ENCODE measurements at places on chromosomes 4 and X.
A peak's percentile ranks its signal among the peaks of the same experiment; 100 is the strongest.

- DNase-seq = peak; percentile 8
These were observed 35.1 kb downstream of the SH3KBP1 start for GRCh38 chrX:19852014-19853005.

DNA sequence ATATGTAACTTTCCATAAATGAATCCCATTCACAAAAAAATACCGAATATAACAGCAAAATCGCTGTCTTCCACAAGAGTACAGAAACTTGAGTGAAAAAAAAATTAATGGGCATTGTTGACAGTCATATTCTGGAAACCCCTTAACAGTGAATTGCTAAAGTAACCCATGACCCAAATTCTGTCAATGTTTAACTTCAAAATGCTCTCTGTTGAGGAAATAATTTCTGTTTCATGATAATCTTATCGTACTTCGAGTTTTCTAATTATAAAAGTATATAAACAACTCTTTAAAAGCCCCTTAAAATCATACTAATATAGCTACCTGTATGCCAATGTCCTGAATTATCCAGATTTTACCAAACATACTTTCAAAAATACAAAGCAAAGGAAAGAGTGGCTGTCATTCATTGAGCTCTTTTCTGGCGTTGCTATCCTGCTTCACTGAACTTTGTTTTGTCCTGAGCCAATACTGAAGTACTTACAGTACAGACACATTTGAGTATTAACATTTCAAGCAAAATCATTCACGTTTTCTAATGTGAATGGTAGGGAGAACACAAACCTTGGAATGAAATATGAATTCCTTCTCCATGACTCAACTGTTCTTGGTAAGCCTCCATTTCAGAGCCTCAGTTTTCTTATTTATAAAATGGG is 2.4 kb downstream of the XAGE3 start:
- no peak for DNase-seq

- DNase-seq = no peak
These were observed 174.5 kb upstream of the MXRA5 start for GRCh38 chrX:3520982-3521381.

GRCh38 chr4:47786958-47787370 is 50.9 kb downstream of the CORIN start:
- DNase-seq = no peak

GRCh38 chr4:22091352-22091717 is 142.8 kb upstream of the KCNIP4 start:
- DNase-seq = no peak

- DNase-seq = no peak
These were observed 60.4 kb downstream of the SORCS2 start for GRCh38 chr4:7252510-7253340.

- DNase-seq = no peak
These were observed 52.5 kb downstream of the SORCS2 start for GRCh38 chr4:7244751-7245320.

DNA sequence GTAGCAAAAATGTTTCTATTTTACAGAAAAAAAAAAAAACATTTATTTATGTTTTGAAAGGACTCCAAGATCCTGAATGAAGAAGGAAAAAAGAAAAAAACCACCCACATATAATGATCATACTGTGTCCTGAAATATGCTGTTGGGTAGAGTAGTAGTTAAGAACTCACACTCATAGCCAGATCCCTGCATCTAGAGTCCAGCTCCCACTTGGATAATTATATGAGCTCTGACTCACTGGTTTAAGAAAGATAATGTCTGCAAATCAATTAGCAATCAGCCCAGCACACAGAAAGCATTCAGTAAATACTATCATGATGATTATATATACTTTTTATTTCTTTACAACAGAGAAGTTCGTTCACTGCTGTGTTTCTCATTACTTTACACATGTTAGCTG is 46.7 kb upstream of the MXRA5 start:
- no peak for DNase-seq

- DNase-seq = peak; percentile 41
These were observed 29.5 kb upstream of the MAP3K15 start for GRCh38 chrX:19544693-19545305.

GRCh38 chrX:17854531-17854930 is 6.6 kb downstream of the RAI2 start:
- no peak for DNase-seq

- no peak for DNase-seq
These were observed 18.8 kb downstream of the PNMA6F start for GRCh38 chrX:153302796-153303195.

- DNase-seq = no peak
These were observed 171.3 kb downstream of the PTTG2 start for GRCh38 chr4:38131371-38132091.

DNA sequence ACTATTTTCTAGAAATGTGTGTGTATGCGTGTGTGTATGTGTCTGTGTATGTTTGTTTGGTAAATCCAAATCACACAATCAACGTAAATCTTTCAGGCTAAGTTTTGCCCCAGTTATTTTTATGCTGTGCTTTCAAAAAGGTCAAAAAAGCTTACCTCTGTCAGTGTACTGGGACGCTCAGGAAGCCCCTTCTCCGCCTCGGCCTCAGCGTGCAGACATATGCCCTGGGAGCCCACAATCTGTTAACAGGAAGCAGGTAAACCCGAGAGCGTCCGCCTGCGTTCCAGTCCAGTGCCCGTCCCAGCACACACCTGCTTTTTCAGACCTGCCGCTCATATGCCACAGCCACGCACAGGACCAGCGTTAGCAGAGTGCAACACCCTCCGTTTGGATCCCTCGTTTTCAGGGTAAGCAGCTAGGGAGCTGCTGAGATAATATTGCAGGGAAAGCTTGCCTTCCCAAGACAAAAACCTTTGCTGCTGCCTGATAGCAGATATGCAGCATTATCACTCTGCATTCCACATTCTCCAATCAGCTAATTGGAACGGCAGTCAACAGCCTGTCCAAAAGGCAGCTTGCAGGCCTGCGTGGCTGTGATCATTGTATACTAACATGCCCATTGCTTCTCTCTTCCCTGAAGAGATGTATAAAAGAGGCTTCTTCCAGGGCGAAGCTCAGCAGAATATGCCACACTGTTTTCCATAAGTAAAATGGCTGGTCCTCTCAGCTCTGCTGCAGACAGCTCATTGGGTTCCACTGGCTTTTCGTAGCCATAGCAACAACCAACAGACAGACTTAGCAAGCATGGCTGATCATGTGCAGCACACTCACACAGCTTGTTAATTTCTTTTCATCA is at the start of gene SORBS2:
Gene SORBS2, minus strand, starts transcription at position 686 of the 856 bp plus-strand sequence. CDS start 121,623 bp downstream, outside the sequence.
- DNase-seq = peak; percentile 32

GRCh38 chr4:40395908-40396793 is 61.0 kb downstream of the CHRNA9 start:
- peak; percentile 42 for DNase-seq

DNA sequence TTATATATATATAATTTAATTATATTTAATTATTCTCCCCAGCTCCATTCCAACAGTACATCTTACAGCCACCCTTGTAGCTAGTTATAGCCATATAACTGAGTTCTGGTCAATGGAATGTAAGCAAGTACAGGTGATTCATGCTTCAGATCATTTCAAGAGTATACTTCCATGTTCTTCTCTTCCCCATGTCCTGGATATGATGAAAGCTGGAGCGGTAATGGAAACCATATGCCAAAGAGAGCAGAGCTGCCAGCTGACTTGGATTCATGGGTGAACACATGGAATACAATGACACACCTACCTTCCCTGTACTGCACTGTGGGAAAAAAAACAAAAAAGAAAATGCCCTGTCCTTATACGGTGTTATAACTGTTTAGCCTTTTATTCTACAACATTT is 17.5 kb upstream of the CORIN start:
- DNase-seq = peak; percentile 91

GRCh38 chrX:39728025-39728424 is 369.7 kb downstream of the BCOR start:
- no peak for DNase-seq

GRCh38 chr4:123362103-123362502 is 34.5 kb upstream of the SPRY1 start:
- no peak for DNase-seq

DNA sequence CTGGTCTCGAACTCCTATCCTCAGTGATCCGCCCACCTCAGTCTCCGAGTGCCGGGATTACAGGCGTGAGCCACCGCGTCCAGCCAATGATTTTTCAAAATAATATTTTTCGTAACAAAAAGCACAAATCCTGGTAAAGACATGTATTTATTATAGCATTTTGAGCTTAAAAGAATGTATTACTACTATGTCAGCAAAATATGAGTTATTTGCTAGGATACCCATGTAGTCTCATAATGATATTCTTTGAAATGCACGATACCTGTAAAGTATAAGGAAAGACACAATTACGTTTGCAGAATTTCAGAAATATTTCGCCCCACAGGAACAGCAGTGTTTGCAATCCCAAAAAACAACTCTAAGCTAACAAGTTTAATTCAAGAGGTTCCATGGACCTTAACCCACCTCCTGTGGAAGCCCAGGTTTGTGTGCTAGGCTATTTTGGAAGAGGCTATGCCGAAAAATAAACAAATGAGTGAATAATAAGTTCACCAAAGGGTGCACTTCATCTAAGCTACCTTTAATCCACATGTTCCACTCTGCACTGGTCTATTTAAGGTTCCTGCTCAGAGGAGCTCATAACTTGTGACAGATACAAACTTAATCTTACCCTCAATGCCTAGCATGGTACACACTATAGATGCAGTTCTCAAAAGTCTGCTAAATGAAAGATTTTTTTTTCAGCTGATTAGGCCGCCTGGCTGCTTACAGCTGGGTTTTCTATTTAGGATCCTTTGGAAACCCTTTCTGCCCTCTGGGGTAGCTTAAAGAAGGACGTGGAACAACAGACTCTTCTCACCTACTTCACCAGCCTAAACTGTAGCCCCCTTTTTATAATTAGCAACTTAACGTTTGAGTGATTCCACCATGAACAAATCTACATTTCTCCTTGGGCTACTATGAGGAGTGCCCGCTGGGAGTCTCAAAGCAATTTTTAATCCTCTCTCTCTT is 5.0 kb downstream of the FRYL start:
- no peak for DNase-seq

DNA sequence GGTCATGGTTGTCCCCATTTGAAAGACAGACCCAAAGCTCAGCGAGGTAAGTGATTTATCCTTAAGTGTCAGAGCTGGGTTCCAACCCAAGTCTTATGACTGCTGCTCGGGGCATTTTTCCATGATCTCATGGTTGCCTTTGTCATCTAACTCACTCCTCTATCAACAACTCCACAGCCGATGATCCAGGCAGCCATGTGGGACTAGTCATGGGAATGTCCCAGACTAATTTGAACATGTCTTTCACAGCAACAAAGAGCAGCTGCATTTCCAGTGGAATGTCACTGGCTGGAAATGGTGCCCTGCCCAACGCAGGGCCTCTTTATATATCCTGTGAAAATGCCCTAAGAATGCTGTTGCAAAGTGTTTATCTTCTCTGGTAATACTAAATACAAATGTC is 284.8 kb upstream of the PPARGC1A start:
- DNase-seq = no peak

- peak; percentile 50 for DNase-seq
These were observed 38.1 kb upstream of the ARSH start for GRCh38 chrX:2967998-2968909.

DNA sequence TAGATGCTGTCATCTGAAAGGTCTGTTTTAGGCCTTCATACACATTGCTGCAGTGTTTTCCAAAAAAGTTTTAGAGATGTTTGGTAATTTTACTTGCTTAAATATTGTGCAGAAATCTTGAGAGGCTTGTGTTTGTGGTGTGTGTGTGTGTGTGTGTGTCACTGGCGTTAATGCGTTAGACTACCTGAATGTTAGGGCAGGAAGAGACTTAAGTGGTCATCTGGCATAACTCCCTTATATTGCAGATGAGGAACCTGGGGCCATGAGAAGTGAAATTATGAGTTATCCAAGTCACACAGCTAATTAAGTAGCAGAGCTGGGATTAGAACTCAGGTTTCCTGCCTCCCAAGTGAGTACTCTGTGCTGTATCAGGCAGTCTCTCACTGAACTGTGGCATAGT is 1.4 kb downstream of the LSM6 start:
- no peak for DNase-seq

GRCh38 chr4:152247271-152247975 is 288.5 kb downstream of the FBXW7 start:
- no peak for DNase-seq

- DNase-seq = no peak
These were observed 14.0 kb downstream of the DIPK2B start for GRCh38 chrX:45186643-45187026.

DNA sequence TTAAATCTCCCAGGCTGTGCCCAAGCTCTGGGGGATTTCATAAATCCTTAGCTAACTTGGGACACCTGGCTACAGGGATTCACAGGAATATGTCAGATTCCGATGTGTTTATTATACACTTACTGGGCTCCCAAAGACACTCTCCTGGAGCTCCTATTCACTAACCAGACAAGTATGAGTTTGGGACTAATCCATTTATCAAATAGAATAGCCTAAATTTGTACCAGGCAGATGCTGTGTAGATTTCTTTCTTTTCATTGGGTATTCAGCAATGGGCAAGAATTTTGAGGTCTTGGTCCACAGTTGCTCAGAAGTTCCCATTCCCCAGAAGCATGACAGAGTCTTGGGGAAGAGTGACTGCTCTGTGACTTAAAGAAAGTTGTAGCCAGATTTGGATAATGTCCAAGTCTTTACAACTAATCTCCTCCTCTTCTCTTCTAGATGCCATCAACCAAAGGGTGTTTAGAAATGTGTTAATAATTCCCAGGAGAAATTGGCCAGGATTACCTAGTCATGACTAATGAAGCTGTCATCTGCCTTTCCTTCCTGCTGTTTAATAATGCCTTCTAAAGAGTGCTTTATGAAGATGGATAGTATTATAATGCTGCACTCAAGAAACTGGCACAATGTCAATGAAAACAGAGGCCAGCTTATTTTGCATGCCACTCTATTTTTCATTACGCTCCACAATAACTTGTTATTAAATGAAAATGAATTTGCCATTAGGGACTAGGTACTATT is 120.9 kb downstream of the CHIC2 start:
- peak; percentile 14 for DNase-seq

DNA sequence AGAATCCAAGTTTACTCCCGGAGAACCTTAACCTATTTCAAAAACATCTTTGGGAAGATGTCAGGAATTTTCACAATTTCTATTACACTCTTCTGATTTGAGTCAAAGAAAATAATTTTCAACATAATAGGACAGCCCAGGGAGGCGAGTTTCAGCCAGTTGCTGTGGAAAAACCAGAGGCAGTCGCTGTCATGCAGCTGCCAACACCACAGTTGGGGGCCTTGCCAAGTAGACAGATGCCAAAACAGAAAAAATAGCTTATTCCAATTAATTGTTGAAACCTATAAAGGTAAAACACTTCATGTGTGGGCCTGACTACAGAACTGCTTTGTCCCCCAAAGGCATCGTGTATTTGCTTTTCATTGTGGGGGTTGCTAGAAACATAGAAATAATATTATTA is 225.8 kb downstream of the DMD start:
- DNase-seq = no peak

DNA sequence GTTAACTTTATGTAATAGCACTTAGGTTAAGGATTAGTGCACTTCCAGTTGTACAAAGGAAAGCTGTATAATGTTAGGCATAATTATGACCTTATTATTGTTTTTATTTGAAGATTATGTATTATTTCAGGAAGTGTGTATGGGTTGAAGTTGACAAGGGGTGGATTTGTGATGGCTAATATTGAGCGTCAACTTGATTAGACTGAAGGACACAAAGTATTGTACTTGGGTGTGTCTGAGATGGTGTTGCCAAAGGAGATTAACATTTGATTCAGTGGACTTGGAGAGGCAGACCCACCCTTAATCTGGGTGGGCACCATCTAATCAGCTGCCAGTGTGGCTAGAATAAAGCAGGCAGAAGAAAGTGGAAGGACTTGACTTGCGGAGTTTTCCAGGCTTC is 127.3 kb downstream of the PPARGC1A start:
- no peak for DNase-seq

GRCh38 chrX:43592597-43592996 is 63.5 kb upstream of the MAOA start:
- DNase-seq = no peak

- peak; percentile 26 for DNase-seq
These were observed 46.3 kb downstream of the ATP10D start for GRCh38 chr4:47531241-47531953.
